ENCODE measurements at places on chromosomes 5 and 9. TPM values are rescaled to one million over a fixed set of nuclear protein-coding genes. Genes with fewer than 3 reads are reported as not detected.

The QRFP gene
- total RNA-seq: not detected

The TMEM267 gene
- total RNA-seq: 6.0 TPM

The SPINK4 gene
- total RNA-seq: not detected

The TXNDC8 gene
- total RNA-seq: not detected

The FBXL7 gene
- total RNA-seq: 16.6 TPM

The PCDHGA3 gene
- 8.9 TPM for total RNA-seq

The CARD9 gene
- 0.15 TPM for total RNA-seq

- no peak overlapping the region for H3K27ac ChIP-seq
- H3K36me3 ChIP-seq: no peaks in the 10 kb centered on the region
- H3K27me3 ChIP-seq: no peaks in the 10 kb centered on the region
- H3K4me1 ChIP-seq: no peaks in the 10 kb centered on the region
- no peak for DNase-seq
Measured at GRCh38 chr5:61878471-61878870, 427.5 kb upstream of the KIF2A start.

- no peak for DNase-seq
- no peaks in the 10 kb centered on the region for H3K4me1 ChIP-seq
- H3K27me3 ChIP-seq: no peaks in the 10 kb centered on the region
- H3K27ac ChIP-seq: no peak overlapping the region
- H3K4me3 ChIP-seq: no peak overlapping the region
Measured at GRCh38 chr5:99795031-99795430, 740.1 kb upstream of the FAM174A start.

DNA sequence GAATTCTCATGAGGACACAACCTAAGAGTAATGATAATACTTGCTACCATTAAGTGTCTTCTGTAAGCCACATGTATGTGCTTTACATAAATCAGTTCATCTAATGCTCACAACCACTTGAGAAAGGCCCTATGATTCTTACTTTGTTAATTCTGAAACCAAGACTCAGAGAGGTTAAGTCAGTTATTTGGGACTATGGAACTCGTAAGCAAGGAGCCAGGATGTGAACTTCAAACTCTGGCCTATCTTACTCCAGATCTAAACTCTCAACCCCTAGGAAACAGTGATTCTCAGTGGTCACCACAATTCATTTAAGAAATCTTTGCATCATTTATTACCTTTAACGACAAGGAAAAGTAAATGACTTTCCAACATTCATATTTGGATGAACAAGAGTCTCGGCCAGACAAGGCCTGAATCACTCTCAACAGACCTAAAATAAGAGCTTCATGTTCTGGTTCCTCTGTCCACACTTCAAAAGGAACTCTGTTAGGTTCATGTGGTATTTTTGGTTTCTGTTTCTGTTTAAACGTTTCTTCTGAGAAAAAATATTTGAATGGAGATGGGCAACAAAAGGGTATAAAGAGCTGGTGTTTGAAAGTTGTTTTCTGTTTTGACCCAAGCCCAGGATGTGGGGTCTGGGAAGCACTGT, 104.8 kb downstream of the LPAR1 start:
- no peaks in the 10 kb centered on the region for H3K27me3 ChIP-seq
- H3K4me3 ChIP-seq: no peak overlapping the region
- no peak overlapping the region for H3K27ac ChIP-seq
- no peak for DNase-seq

DNA sequence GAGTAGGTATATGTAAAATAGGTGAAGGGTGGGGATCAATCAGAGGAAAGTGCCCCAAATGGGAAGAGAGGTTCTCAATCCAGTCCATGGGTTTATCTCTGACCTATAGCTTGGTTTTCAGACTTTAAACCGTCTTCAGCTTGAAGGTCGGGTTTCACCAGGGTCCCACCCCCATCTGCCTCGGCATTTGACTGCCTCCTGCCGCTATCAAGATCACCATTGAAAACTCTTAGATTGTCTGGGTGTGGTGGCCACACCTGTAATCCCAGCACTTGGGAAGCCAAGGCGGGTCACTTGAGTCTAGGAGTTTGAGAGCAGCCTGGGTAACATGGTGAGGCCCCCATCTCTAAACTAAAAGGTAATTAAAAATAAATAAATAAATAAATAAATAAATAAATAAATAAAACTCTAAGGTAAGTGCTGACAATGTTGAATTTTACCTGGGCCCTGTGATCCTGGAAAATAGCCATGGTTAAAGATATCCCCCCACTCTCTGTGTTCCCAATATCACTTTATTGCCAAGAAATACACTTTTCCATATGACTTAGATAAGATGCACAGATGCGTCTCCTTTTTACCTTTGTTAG, 48.8 kb downstream of the TARS1 start:
- no peak overlapping the region for H3K4me3 ChIP-seq
- no peak for DNase-seq
- no peaks in the 10 kb centered on the region for H3K27me3 ChIP-seq
- no peak overlapping the region for H3K27ac ChIP-seq

DNA sequence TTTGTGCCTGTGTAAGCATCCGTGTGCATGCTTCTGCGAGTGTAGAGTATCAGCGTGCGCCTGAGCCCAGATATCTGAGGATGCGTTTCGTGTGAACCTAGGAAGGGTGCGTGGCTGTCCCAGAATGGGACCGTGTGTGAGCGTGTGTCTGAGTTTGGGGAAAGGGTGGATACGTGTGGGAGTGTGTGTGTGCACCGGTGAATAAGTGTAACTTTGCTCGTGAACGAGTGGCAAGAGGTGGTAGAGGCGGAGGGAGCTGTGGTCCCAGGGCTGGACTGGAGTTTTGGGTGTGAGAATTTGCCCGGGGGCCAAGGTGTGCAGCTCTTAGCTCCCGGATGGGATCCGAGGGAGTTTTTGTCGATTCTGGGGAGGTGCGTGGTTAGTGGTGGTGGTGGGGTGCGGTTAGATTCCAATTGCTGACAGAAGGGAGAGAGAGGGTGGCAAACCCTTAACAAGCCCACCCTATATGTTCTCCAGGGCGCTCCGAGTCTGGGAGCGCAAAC, 686 bp upstream of the COL27A1 start:
- H3K27me3 ChIP-seq: peaks cover 6% of the 10 kb centered on the region
- no peak overlapping the region for H3K27ac ChIP-seq
- H3K36me3 ChIP-seq: no peaks in the 10 kb centered on the region
- no peak for DNase-seq
- peak overlapping the region; percentile 70 for H3K4me3 ChIP-seq

DNA sequence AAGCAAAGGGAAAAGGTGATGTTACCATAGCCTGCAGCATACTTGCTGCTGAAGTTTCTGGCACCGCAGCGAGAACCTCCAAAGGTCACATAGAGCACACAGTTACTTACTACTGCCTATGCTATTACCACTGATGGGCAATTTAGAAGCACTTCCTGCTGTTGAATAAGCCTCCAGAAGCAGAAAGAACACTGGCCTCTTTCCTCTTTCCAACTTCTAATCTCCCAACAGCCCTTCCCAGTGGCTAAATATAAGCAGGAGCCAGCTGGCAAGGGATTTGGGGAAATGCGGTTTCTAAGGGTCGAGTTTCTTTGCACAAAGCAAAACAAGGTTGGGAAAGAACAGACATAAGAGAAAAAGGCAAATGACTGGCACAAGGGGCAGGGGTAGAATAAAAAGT, 669.2 kb upstream of the ACO1 start:
- no peaks in the 10 kb centered on the region for H3K36me3 ChIP-seq
- no peaks in the 10 kb centered on the region for H3K4me1 ChIP-seq
- H3K27ac ChIP-seq: no peak overlapping the region
- H3K4me3 ChIP-seq: no peak overlapping the region
- no peak for DNase-seq

DNA sequence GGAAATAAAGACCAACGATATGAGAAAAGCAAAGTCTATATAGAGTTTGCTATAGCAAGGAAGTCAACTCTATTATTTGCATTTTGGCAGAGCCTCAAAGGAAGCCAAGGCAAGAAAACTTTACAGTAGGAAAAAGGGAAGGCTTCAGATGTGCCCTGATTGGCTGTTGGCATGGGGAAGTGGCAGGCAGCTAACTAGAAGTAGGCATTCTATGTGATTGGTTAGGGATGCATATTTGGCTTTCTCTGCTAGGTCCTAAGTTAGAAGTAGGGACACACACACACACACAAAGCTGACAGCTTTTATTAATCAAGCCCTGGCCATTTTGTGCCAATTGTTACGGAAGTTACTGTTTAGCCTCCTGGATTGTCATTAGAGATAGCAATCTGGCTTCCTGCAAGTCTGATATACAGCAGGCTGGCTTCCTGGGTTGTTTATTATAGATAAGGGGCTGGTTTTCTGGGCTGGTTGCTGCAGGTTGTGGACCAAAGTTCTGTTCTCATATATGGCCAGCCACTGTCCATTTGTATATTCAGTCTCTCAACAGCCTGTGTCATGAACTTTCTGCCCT, 308.1 kb upstream of the GRAMD2B start:
- H3K27ac ChIP-seq: no peak overlapping the region
- no peak overlapping the region for H3K4me3 ChIP-seq
- no peak for DNase-seq
- no peaks in the 10 kb centered on the region for H3K4me1 ChIP-seq

- peak overlapping the region; percentile 93 for H3K27ac ChIP-seq
- H3K27me3 ChIP-seq: no peaks in the 10 kb centered on the region
- H3K36me3 ChIP-seq: no peaks in the 10 kb centered on the region
- peak; percentile 88 for DNase-seq
Measured at GRCh38 chr9:129610473-129611306, 10.2 kb downstream of the C9orf50 start.

DNA sequence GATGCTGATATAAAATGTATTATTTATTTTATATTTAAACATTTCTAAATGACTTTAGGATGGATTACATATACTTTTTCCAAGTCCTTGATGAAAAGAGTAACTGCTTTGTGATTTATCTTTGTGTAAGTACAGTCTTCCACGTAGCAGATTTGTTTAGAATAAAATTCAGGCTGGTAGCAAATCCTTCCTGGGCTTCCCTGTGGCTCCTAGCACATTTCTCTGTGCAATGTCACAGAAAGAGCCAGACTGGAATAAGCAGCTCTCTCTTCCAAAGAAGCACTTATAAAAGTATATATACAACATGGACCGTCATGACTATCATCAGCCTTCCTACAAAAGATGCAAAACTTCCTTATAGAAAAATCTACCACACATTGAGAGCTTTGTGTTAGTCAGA, 388.6 kb downstream of the ACTL7B start:
- no peak for DNase-seq
- H3K27me3 ChIP-seq: no peaks in the 10 kb centered on the region
- peaks cover 8% of the 10 kb centered on the region for H3K4me1 ChIP-seq
- no peak overlapping the region for H3K27ac ChIP-seq
- H3K36me3 ChIP-seq: no peaks in the 10 kb centered on the region

- no peak overlapping the region for H3K4me3 ChIP-seq
- no peaks in the 10 kb centered on the region for H3K36me3 ChIP-seq
- no peak for DNase-seq
- no peaks in the 10 kb centered on the region for H3K27me3 ChIP-seq
- no peak overlapping the region for H3K27ac ChIP-seq
Measured at GRCh38 chr5:174947548-174947947, 223.2 kb downstream of the MSX2 start.

DNA sequence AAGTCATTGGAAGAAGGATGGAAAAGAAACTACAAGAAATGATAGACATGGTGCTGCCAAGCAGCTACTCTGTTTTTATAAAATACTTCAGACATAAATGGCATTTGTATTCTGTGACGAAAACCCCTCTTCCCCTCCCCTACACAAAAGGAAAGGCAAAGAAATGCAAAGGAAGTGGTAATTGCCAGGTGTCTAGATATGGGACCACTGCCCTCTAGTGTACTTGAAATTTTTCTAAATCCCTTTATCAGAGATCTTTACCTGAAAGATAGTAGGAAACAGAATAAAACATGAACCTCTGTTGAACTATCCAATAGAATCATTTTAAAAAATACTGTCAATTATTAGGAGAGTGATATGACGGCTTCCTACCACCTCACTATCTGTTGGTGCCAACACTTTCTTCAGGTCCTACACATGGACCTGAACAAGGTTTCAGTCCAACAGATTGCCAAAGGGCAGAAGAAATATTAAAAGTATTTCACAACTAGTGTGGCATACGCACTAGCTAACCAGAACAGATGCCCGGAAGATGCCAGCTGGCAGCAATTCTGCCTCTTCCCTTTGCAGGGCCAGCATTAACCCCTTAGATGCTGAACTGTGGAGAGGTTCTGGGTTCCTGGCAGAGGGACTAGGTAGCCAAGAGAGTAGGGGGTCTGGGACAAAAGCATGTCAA, 104.1 kb downstream of the TSSK1B start:
- DNase-seq: no peak
- H3K27me3 ChIP-seq: no peaks in the 10 kb centered on the region
- H3K36me3 ChIP-seq: no peaks in the 10 kb centered on the region
- no peak overlapping the region for H3K4me3 ChIP-seq
- H3K27ac ChIP-seq: peak overlapping the region; percentile 17
- H3K4me1 ChIP-seq: no peaks in the 10 kb centered on the region

DNA sequence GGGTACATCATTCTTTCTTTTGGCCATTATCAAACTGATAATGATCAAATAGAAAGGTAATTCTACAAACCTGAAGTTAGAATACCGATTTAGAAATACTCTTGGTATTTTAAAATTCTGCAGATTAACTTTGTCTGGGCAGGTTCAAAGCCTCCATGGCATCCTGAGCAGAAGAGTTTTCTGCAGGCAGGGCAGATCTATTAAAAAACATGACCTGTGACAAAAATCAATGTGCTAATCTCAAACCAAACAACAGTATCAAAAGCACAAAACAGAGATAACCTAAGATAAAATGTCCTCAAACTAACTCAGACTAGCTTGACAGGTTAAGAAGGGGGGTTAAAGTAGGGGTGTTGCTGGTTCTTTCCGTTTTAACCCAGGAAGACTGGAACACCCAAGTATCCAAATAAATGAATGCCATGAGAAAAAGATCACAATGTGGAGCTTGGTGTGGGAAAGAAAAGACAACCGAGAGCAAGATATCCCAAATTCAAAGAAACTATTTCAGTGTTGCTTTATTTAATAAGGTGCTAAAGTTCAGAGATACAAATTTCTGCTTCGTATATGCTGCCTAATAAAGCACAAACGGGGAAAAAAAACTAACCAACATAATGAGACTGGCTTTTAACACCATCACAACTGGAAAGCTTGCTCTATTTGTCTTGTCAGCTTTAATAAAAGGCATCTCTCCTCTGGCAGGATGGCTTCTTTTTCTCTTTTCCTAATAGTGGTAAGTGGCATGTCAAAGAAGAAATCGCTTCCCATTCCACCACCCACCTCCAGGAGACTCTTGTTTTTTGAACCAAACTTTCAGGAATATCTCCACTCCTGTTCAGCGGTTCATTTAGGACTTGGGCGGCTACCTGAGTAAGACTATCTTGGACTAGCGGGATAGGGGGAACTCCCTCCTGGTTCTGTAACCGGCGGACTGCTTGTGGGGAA, 2.3 kb downstream of the EFNA5 start:
- H3K4me1 ChIP-seq: no peaks in the 10 kb centered on the region
- peak overlapping the region; percentile 65 for H3K4me3 ChIP-seq
- H3K27ac ChIP-seq: peak overlapping the region; percentile 89
- DNase-seq: no peak
- H3K27me3 ChIP-seq: no peaks in the 10 kb centered on the region
